ENCODE measurements at places on chromosomes 2 and 18. TPM values are rescaled to one million over a fixed set of nuclear protein-coding genes. Genes with fewer than 3 reads are reported as not detected.

Gene HIBCH
- total RNA-seq, result 17.6 TPM

Gene SUPT7L
- 8.9 TPM for total RNA-seq

Gene TRABD2A
- 0.19 TPM for total RNA-seq

Gene LTBP1
- total RNA-seq, result 1.5 TPM

Gene PRSS56
- not detected for total RNA-seq

Gene NCKAP5
- total RNA-seq, result 1.5 TPM

Gene CNDP1
- 0.35 TPM for total RNA-seq

Gene TNS1
- 137 TPM for total RNA-seq

Gene TEX44
- total RNA-seq, result not detected

Gene NGEF
- 7.1 TPM for total RNA-seq

Gene NPPC
- not detected for total RNA-seq

Gene SCYGR1
- not detected for total RNA-seq

Gene CROCC2
- not detected for total RNA-seq

Gene CREB1
- total RNA-seq, result 25.5 TPM

Gene LRRC30
- total RNA-seq, result not detected

Gene TCF7L1
- 1.8 TPM for total RNA-seq

Gene BMP10
- total RNA-seq, result not detected

Gene HOXD4
- 0.23 TPM for total RNA-seq

Gene L3MBTL4
- total RNA-seq, result 6.7 TPM

Gene SLC38A11
- 2.6 TPM for total RNA-seq

Gene DSG1
- total RNA-seq, result not detected

Gene FAM228A
- 0.19 TPM for total RNA-seq

Gene PLCD4
- total RNA-seq, result not detected

Gene PGAP1
- total RNA-seq, result 11.9 TPM

Gene TLX2
- not detected for total RNA-seq

Gene RGPD8
- total RNA-seq, result 9.3 TPM

Gene LYPD1
- 15.5 TPM for total RNA-seq

Gene METTL8
- 4.3 TPM for total RNA-seq

Gene KCNIP3
- total RNA-seq, result 3.5 TPM

Gene ANKRD62
- 4.2 TPM for total RNA-seq

Gene HJURP
- total RNA-seq, result 1.2 TPM

Gene THUMPD2
- total RNA-seq, result 4.1 TPM

Gene CABYR
- total RNA-seq, result 0.78 TPM
